ENCODE measurements at places on chromosomes 2 and 18. TPM values are rescaled to one million over a fixed set of nuclear protein-coding genes. Genes with fewer than 3 reads are reported as not detected.

DNA sequence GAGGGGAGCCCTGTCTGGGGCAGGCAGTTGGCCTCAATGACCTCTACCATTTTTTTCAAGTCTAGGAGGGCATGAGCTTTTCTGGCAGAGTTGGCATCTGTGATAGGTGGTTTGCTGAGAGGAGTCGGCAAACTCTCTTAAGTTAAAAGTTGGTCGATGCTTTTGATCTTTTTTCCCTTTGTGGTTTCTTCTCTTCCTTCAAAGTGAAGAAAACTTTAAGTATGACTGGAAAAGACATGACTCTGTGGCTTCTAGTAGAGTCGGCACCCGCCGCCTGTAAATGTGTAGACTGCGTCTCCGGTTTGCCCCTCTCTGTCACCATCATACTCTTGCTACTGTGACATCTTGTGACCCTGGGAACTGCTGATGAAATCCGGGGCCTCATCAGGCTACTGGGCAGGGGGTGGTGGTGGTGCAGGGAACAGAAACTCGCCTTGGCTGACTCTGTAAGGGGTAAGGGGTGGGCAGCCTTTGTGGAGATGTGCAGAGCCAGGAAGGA, 21.1 kb downstream of the INPP5D start:
- no peak for DNase-seq

GRCh38 chr2:54409752-54410151, 46.4 kb upstream of the SPTBN1 start:
- DNase-seq, result no peak

GRCh38 chr2:42105330-42106256, 57.8 kb downstream of the PKDCC start:
- no peak for DNase-seq

DNA sequence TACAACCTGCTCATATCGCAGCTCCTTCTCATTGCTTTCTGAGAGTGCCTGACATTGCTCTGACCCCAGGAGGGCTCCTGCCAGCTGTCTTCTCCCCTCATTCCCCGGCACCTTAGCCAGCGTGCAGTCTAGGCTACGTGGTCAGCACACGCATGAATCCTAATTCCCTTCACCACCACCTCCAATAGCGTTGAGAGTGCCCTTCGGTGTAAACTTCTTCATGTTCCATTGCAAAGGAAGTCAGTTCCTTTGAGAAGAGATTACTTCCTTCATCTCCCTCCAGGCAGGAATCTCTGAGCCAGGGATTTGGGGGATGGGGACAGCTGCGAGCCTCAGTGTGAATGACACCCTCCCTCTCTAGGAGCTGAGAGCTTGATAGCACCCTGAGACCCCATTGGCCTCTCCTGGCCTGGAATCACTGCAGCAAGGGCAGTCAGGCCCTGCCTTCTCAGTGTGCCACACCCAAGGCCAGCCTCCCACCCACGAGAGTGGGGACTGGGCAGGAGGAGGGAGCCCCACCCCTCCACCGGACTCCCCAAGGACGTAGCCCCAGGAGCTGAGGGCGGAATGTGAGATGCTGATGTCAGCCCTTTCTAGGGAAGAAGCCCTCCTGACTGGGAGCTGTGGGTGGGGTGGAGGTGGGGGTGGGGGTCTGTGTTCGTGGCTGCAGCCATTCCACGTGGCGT, 53.4 kb downstream of the SLC66A2 start:
- no peak for DNase-seq

Gene PDE1A
- total RNA-seq, result 0.13 TPM

- DNase-seq, result peak; percentile 23
Observed at GRCh38 chr18:47882641-47883040, 47.8 kb downstream of the SMAD2 start.

Gene NPAS2
- 8.2 TPM for total RNA-seq

DNA sequence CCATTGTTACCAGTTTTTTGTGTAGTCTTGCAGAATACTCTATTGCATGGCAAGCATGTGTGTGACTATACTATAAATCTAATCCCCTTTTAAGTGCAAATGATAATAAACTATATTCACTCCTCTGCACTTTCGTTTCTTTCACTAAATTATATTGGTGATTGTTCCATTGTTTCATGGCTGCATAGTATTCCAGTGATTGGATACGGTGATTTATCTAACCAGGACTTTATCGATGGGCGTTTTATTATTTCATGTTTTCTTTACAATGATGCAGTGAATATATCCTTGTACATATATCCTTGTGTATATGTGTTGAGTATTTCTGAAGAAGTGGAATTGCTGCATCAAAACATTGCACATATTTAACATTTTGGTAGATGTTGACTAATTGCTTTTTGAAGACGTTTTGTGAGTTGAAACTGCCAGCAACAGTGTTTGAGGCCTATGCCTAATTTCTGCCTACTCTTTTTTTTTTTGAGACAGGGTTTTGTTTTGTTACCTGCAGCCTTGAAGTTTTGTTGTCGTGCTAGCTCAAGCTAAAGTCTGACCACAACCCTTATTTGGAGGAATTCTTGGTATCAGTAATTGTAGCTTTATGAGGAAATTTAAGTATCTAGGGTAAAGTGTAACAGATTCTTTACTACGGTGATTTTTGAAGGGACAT, 2.7 kb downstream of the MIB1 start:
- DNase-seq, result no peak

- no peak for DNase-seq
Observed at GRCh38 chr18:58336605-58337004, 292.3 kb downstream of the ALPK2 start.

GRCh38 chr2:163692611-163693482, 43.0 kb downstream of the FIGN start:
- DNase-seq, result no peak

GRCh38 chr2:143629340-143629739, 500.1 kb downstream of the ARHGAP15 start:
- DNase-seq, result no peak

All from bronchial epithelial cell (primary cell).